ENCODE measurements at places on chromosomes 3 and 15. TPM values are rescaled to one million over a fixed set of nuclear protein-coding genes. Genes with fewer than 3 reads are reported as not detected.
A peak's percentile ranks its signal among the peaks of the same experiment; 100 is the strongest.

GRCh38 chr3:64414043-64414442 lies 188.8 kb upstream of the PRICKLE2 start:
- DNase-seq = no peak

- DNase-seq = no peak
Observed at GRCh38 chr15:93348711-93349545, 259.9 kb upstream of the RGMA start.

DNA sequence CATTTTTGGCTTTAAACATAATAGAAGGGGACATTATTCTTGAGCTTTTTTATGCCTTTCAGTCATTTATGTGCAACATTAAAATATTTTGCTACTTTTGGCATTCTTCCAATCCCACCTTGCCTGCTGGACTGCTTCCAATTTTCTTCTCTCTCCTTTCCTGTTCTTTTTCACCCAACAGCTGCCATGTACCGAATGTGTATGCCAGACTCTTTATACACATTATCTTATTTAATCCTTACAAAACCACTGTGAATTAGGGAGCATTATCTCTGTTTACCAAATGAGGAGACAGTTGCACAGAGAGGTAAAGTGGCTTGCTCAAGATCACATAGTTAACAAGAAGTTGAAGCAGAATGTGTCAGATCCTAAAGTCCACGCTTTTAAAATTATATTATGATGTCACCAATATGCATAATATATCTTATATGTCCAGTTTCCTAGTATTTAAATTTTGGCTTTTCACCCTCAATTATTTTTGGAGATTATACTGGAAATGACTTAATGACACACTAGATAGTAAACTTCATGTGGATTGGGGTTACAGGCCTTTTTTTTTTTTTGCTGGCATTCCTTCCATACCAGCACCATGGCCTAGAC lies 231.5 kb downstream of the THRB start:
- no peak for DNase-seq

DNA sequence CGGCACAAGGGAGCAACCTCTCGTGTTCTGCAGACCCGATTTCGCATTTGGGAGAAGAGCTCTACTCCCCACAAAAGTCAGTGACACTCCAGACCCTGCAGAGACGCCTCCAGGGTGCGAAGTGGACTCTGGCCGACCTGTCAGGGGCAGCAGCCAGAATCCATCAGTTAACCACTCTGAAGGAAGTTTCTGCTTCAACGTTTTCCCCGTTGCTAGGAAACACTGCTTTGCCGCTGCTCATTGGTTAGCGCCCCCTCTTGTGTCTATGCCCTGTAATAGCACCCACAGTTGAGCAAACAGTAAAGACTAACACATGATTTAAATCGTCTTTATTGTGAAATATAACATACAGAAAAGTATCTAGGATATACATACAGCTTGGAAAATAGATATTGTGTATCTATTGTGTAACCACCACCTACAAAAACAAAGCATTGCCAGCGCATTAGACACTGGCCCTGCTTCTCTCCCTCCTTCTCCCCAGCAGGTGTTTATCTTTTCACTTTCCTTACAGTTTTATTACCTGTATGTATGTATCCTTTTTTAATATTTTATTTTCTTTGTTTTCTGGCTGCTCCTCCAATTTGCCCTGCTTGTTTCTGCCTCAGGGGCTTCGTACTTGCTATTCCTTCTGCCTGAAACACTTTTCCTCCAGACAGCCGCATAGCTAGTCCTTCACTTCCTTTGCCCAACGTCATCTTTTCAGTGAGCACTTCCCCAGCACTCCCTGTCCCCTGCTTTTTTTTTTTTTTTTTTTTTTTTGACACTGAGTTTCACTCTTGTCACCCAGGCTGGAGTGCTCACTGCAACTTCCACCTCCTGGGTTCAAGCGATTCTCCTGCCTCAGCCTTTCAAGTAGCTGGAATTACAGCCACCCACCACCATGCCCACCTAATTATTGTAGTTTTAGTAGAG lies 38.8 kb downstream of the TMEM40 start:
- peak; percentile 87 for DNase-seq

DNA sequence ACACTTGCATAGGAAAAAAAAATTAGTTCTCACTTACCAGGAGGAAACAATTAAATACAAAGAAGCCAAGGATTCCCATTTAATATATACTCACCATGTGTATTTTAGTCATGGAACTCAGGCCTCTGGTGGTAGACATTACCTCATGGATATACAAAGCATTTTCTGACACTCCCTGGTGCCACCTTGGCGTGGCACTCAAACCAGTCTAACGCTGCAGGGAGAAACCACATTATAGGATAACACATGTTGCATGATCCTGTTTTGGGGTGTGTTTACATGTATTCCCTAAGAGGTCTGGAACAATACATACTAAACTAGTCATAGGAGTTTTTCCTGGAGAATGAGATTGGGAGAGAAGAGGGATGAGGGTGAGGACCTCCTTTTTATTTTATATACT lies 5.9 kb upstream of the RTF1 start:
- DNase-seq = no peak

- DNase-seq = no peak
Observed at GRCh38 chr15:48481802-48482201, 150.6 kb downstream of the DUT start.

- no peak for DNase-seq
Observed at GRCh38 chr15:32033186-32033890, 3.0 kb downstream of the CHRNA7 start.

DNA sequence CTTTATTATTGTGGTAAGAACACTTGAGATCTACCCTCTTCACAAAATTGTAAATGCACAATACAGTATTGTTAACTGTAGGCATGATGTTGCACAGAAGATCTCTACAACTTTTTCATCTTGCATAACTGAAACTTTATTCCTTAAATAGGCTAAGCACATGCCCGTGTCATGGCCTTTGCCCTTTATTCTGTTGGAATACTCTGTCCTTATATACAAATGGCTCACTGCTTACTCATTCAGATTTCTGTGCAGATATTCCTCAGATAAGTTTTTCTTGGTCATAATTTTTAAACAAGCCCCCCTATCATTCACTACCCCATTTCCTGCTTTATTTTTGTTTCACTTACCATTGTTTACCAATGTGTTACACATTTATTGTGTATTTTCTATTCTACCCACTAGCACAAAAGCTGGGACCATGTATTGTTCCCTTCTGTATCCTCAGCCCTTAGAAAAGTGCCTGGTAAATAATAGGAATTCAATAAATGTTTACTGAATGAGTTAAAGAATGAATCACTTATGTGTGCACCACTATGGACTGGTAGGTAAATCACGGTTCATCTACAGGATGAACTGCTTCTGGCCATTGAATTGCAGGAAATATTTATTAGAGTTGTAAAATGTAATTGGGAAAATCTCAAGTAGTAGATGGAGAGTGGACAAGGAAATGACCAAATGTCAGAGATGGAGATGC lies 151.0 kb downstream of the CPNE4 start:
- no peak for DNase-seq

DNA sequence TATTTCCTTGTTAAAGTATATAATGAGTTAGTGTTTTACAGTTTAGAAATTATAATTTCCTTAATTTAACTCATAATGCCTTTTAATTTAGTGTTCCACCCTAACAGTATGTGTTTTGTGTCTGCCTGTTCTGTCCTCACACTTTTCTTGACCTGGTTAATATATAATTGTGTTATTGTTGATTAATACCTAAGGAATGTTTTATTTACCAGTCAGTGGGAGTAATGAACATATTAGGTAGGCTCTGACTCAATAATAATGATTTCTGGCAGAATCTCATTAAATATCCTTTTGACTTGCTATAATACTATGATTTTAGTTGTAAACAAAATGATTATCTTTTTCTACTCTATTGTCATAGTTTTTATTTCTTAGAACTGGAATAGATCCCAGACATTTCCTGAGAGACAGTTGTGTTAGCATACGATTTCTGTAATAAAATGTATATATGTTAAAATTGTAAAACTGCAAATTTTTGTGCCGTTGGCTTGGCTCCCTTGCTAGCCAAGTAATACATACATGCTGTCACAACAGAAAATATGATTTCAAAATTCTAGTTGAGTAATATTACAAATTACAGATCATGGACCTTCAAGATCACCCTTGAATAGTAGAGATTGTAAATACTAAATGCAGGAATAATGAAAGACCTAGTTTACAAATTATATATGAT lies 51.9 kb downstream of the RASA2 start:
- no peak for DNase-seq

GRCh38 chr15:78968539-78969271 lies 23.9 kb upstream of the CTSH start:
- peak; percentile 52 for DNase-seq

GRCh38 chr15:41851167-41851523 lies 12.5 kb downstream of the PLA2G4B start:
- no peak for DNase-seq

DNA sequence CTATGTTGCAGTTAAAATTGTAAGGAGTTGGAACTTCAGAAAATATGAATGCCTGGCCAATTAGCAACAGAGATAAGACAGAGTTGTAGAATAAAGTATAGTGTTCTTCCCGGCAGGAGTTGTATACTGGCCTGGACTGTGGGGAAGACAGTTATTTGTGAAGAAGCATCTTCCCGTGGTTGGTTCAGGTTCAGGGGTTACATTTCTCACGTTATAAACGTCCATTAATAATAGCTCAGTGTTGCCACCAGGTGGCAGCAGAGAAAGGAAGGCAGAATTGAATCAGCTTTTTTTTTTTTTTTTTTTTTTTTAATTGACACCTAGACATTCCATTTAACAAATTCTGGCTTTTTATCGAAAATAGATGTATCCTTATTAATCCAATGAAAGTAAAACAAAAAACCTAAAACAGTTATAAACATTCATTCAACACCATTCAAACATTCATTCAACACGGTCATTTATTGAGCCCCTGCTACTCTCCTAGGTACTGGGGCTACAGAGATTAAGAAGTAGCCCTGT lies 66.4 kb upstream of the NR2E3 start:
- no peak for DNase-seq

DNA sequence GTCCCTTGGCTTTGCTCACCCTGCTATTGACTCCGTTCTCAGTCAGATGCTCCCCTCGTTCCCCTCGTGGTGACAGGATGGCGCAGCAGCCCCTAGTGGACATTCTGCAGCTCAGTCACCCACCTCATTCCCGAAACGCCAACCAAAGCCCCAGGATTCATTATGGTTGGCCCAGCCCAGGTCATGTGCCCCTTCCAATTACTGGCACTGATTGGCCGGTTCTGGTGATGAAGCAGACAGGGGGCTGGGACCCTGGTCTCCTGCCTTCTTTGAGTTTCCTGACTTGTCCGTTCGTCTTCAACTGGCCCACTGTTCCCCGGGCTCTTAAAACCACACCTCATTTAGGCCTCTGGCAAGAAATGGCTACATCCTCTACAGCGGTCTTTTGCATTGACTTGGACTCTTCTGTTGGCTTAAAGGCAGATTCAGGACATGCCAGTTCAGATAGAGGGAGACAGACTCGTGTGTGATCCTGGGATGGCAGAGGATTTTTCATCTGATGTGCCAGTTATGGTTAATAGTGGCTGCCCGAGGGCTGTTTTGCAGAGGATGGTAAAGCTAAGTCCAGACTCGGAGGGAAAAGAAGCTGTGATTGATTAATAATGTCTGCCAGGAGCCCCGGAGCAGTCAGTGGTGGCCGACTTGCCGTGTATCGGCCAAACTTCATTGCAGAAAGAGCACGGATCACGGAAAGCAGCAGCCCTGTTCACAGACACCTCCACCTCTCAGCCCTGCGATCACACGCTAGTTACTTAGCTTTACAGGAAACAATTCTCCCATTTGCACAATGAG lies 37.8 kb downstream of the LSM3 start:
- no peak for DNase-seq

GRCh38 chr3:118805007-118805406 lies 229.6 kb downstream of the IGSF11 start:
- no peak for DNase-seq

DNA sequence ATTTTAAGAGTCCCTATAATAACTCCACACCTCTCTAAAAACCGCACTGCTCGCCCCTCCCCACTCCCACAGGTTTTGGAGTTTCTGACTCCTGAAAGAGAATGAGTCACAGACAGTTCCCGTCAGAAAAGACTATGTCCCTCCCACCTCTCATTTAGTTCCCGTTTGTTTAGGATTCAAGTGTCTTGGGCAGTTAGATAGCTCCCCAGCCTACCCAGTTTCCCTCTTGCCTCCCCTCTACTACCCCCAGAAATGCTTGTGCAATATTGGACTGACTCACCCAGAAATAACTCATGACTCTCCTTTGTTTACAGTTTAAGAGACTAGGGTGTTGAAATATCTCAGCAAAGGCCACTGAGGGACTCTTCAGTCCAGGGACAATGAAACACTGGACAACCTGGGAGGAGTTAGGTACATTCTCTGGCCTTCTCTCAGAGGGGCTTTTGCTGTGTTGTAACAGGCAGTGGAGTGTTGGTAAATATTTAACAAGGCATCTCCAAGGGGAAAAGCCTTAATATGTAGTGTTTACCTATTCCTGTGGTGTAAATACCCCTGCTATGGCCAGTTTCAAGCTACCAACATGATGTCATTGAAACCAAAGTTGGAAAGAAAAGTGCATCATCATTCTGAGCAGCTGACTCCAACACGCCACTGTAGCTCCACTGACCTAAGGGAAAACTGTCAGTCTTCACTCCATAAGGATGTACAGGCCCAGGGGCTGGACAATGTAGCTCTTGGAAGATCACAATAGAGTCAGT lies 96.1 kb upstream of the CHD2 start:
- DNase-seq = no peak

DNA sequence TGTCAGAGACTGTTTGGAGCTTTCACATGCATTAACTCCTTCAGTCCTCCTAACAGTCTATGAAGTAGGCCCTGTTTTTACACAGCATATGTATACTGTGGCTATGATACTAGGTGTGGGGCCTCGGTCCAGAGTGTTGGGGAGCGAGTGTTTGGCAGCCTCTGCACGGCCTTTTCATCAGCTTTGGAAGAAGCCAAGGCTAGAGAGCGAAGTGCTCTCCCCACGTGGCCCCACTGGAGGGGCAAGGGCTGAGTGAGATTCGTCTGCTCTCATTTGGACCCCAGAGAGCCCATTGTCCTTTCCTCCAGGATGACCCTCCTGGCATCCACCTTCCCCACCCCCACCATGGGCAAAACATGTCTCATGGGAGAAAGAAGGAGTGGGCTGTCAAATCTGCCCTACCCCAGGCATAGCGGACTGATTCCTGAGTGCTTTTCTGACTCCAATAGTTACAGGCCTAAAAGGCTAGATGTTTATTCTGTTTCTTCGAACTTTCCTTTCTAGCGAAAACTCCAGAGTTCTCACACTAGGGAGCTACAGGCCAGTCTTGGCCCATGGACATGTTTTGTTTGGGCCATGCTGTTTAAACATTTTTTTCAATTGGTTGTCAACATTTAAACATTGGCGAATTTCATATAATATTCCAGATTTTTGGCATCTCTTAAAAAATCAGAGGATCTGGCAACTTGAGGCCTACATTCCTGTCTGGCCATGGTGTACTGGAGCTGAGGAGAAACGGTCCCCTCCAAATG lies 76.0 kb downstream of the EEFSEC start:
- no peak for DNase-seq

- DNase-seq = peak; percentile 50
Observed at GRCh38 chr15:34942363-34942762, 27.2 kb downstream of the AQR start.

The SIDT1 gene
- 0.92 TPM for polyA plus RNA-seq

The DOCK3 gene
- 0.49 TPM for polyA plus RNA-seq

The RAB6B gene
- 6.6 TPM for polyA plus RNA-seq

The HIGD2B gene
- not detected for polyA plus RNA-seq

The CTXN2 gene
- 0.15 TPM for polyA plus RNA-seq

The NPRL2 gene
- polyA plus RNA-seq = 39.8 TPM

The TMEM207 gene
- 21.2 TPM for polyA plus RNA-seq

Data from kidney (tissue), 22 donors.